Astrocyte (in vitro differentiated cells and primary cell): ENCODE measurements at places on chromosomes 1 and 21. TPM values are rescaled to one million over a fixed set of nuclear protein-coding genes. Genes with fewer than 3 reads are reported as not detected.

DNA sequence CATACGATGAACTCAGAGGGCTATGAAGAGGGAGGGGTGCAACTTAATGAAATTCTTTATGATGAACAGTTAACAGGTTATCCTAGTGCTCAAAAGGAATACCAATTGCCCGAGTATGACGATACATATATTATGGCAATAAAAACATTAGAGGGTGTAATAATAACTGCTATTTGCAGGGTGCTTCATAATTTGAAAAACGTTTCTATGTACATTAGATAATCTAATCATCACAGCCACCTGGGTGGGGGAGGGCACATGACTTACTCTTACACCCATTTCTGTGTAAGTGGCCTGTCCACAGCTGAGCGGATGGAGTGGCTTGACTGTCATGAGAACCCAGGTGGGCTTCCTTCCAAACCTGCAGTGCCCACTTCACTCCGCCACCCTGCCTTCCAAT lies 46.3 kb downstream of the TIAM1 start:
- H3K36me3 ChIP-seq: no peaks in the 10 kb centered on the region
- H3K27ac ChIP-seq: no peak overlapping the region
- H3K4me1 ChIP-seq: peaks cover 24% of the 10 kb centered on the region
- H3K4me3 ChIP-seq: no peak overlapping the region
- DNase-seq: no peak

DNA sequence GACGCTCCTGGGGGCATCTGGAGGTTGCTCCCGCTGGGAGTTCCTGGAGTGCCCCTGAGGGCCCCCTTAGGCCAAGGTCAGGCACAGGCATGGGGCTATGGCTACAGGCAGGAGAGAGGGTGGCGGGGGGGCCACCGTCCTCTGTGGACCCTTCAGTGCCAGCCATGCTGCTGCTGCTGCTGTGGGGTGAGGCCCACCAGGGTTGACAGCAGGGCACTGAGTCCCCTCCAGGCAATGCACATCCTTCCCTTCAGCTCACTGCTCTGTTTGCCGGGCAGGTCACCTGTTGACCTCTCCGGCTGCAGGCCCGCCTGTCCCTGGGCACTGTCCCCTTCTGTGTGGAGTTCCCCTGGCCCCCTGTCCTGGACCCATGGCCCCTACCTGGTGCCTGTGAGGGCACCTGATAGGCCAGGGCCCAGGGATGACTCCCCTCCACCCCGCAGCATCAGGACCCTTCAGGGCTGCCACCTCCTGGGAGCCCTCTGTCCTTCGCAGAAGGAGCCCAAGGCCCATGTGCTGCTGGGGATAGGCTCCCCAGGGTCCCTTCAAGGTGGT lies 34.1 kb upstream of the ADARB1 start:
- H3K27me3 ChIP-seq: peaks cover 7% of the 10 kb centered on the region
- H3K27ac ChIP-seq: no peak overlapping the region

DNA sequence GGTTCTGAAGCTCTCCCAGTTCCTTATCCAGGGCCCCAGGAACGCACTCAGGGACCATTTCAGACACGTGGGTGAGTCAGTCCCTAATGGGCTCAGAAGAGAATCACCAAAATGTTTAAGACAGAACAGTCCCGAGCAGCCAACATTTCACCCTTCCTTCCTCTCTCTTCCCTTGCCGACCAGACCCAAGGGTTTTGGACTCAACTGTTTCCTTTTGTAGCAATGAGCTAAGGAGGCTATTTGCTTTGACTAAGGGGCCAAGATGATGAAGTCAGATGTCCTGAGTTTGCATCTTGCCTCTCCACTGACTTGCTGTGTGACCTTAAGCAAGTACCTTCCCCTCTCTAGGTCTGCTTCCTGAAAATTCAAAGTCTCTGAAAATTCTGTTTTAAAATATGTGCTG lies 472.3 kb upstream of the VAMP3 start:
- H3K4me1 ChIP-seq: peaks cover 50% of the 10 kb centered on the region
- no peaks in the 10 kb centered on the region for H3K36me3 ChIP-seq
- H3K27ac ChIP-seq: peak overlapping the region; percentile 100

DNA sequence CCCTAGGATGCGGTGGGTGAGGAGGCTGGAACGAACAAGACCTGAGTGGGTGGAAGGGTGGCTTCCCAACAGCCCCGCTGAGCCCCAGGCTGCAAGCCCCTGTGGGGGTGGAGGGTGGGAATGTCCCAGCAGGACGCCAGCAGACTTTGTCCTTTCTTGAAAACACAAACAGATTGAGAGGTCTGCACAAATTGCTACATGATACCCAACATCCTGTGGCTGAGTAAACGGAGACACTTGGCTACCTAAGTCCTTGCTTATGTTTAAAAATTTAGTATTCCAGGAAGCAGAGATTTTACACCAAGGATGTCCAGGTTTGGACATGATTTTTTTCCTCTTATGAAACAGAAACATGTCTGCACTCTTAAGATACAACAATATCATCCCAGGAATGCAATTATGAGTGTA lies 11.8 kb upstream of the F3 start:
- H3K4me1 ChIP-seq: peaks cover 13% of the 10 kb centered on the region
- no peak overlapping the region for H3K4me3 ChIP-seq
- no peaks in the 10 kb centered on the region for H3K27me3 ChIP-seq
- H3K36me3 ChIP-seq: no peaks in the 10 kb centered on the region
- DNase-seq: peak; percentile 22

DNA sequence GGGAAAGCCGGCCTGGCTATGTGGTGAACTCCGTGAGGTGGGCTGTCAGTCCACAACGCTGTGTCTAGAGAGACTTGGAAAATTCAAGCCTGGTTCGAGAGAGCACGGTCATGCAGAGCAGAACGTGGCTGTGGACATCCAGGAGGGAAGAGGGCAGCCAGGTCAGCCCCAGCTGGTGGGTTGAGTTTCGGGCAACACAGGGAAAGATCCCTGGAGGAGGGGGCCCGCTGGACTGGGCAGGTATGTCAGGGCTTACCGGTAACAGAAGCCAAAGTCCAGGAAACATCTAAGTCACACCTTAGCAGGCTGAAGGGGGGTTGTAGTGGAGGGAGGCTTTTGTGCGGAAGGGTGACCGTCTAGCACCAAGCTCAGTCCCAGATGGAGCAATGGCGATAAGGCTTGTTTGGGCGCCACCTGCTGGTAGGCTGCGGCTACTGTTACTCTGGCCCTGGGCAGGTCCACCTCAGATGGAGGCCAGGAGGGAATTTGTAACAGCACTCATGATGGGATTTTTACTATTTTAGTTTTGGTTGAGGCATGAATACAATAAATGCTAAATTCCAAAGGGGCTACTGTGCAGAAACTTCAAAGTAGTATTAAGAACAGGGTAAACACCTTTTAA lies 143.3 kb upstream of the ZNF644 start:
- H3K4me1 ChIP-seq: no peaks in the 10 kb centered on the region
- no peak overlapping the region for H3K4me3 ChIP-seq
- H3K27me3 ChIP-seq: no peaks in the 10 kb centered on the region
- DNase-seq: peak; percentile 6

DNA sequence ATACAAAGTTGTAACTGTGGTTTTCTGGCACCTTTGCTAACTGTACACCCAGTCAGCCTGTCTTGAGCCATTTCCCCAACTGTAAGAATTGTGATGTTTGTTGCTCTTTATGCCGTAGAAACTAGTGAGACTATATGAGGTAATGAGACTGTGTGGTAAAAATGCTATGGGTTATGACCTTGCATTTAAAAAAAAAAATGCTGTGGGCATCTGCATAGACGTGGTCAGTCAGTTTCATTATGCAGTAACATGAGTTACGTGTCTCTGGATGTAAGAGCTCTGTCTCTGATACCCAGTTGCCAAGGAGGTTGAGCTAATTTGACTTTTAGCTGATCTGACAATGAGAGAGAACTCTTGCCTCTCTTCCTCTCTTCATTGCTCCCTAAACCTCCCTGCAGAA lies 80.6 kb upstream of the LAMC2 start:
- peak; percentile 73 for DNase-seq
- no peaks in the 10 kb centered on the region for H3K27me3 ChIP-seq
- H3K36me3 ChIP-seq: peaks cover 31% of the 10 kb centered on the region
- peaks cover 14% of the 10 kb centered on the region for H3K4me1 ChIP-seq
- no peak overlapping the region for H3K4me3 ChIP-seq
- H3K27ac ChIP-seq: peak overlapping the region; percentile 37

DNA sequence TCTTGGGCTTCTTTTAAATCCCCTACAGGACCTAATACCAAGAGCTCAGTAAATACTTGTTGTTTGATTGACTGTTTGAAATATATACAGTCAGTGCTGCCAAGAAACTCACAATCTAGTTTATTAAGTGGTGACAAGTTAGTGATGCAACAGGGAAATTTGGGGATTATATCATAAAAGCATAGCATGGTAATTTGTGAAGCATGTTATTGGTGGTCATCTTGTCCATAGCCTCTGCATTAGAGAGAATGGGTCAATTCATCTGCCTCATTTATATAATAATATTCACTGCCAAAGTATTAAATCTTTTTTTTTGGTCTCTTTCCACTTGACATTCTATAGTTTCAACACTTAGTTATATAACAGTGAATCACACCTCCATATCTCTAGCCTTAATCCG lies 138.2 kb upstream of the SPAG17 start:
- H3K4me1 ChIP-seq: no peaks in the 10 kb centered on the region
- no peaks in the 10 kb centered on the region for H3K36me3 ChIP-seq
- H3K27ac ChIP-seq: no peak overlapping the region

DNA sequence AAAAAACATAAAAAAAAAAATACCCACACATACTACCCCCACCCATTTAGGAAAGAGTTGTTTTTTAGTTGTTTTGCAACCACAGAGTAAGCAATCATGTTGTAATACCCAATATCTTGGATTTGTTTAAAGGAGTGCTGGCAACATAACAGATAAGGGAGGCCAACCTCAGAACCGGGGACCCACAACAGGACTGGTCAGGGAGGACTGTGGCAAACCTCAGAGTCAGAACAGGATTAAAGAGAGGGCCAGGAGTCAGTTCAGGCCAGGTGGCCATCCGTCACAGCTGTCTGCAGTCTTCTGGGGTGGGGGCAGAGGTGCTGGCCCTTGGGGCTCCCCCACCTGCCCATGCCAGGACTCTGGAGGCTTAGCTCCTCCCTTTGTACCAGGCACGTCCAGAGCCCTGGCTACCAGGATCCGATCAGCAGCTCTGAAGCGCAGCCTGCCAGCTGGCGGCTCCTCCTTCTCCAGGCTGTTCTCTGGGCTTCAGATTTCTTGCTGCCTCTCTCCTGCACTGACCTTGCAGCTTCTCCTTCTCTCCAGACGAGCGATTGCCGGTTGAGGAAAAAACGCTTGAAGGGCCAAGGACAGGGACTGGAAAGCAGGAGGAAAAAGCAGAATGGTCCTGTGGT lies 7.9 kb downstream of the H6PD start:
- H3K4me1 ChIP-seq: peaks cover 22% of the 10 kb centered on the region
- no peak overlapping the region for H3K27ac ChIP-seq
- H3K4me3 ChIP-seq: no peak overlapping the region
- no peaks in the 10 kb centered on the region for H3K36me3 ChIP-seq

DNA sequence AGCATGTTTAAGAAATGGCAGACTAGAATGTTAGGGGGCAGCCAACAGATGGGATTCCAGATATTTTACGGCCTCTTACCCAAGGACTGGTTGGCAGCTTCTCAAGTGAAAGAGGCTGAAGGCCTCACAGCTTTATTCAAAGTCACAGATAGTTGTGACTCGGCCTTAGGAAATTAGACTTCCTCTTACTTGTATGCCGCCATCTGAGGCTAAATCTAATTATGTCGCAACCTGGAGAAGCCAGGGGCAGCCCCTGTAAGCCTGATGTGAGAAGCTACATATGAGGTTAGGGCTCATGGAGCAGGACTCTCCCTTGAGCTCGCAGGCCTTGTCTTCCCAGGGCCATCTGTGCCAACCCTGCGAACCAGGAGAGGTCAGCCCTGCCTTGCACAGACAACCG lies 352.5 kb downstream of the HHAT start:
- no peak overlapping the region for H3K27ac ChIP-seq
- H3K4me3 ChIP-seq: no peak overlapping the region
- no peaks in the 10 kb centered on the region for H3K36me3 ChIP-seq
- H3K4me1 ChIP-seq: no peaks in the 10 kb centered on the region
- H3K27me3 ChIP-seq: no peaks in the 10 kb centered on the region

Gene LCE1D
- not detected in 2 replicates for total RNA-seq

Gene ZSWIM5
- total RNA-seq: 0.79 and 1.1 TPM in 2 replicates

Gene AGO4
- total RNA-seq: 9.8 and 10.0 TPM in 2 replicates

Gene VANGL2
- total RNA-seq: 25.5 and 26.1 TPM in 2 replicates

Gene TRAF3IP3
- total RNA-seq: not detected in 2 replicates

Gene CFHR1
- 0.23 TPM in 1 of 2 replicates, not detected in the other for total RNA-seq

Gene DISC1
- total RNA-seq: 8.3 and 9.1 TPM in 2 replicates
